Suprapubic skin (tissue), 4 donors: ENCODE measurements at places on chromosomes 1 and 21. TPM values are rescaled to one million over a fixed set of nuclear protein-coding genes. Genes with fewer than 3 reads are reported as not detected.
A peak's percentile ranks its signal among the peaks of the same experiment; 100 is the strongest.

The LRRC71 gene
- not detected for total RNA-seq

The ECM1 gene
- 60.7 TPM for total RNA-seq

The CTTNBP2NL gene
- 25.9 TPM for total RNA-seq

The F5 gene
- total RNA-seq = 5.8 TPM

The SLC1A7 gene
- not detected for total RNA-seq

The PIGR gene
- 0.49 TPM for total RNA-seq

- no peak for DNase-seq
These were observed 450.7 kb downstream of the PTPRC start for GRCh38 chr1:199089393-199090122.

GRCh38 chr1:58864654-58865053, 80.8 kb upstream of the JUN start:
- DNase-seq = no peak

DNA sequence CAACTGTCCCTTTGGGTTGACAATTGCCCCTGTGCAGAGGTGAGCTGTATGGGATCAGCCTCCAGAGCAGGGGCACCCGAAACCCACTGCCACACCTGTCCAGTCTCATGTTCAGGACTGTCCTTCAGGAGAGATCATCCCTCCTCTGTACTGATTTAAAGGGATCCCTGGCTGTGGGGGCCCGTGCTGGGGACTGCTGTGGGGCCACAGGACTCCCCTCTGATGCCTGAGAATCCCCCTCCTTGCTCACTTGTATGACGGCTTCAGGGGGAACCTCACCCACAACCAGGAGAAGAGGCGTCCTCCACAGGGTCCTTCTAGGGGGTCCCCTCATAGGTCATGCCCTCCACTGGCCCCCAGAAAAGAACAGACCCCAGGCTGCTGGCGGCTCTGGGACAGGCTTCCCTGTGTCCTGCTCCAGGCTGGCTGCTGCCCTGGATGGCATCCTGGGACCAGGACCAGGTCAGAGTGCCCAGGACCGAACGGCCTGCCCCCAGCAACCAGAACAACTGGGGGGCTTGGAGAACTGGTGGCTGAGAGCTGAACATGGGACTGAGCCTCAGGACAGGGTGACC, 77.5 kb upstream of the ACTRT2 start:
- no peak for DNase-seq

DNA sequence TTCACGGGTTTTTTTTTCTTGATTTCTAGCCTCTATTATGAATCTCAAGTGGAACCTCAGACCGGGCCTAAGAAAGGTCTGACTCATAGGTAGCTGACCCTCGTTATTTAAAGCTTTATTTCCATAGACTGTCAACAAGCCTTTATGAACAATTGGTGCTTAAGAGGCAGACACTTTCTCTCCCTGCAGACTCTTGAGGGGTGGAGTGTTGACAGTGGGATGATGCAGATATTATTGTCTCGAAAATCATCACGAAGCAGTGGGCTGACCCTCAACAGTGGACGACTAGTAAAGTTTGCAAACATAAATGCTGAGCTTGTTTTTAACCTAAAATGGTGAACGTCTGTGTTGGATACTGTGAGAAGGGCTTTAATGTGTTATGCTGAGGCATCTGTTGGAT, 1.8 kb downstream of the SFT2D2 start:
- DNase-seq = no peak

GRCh38 chr1:50270926-50271325, 152.3 kb downstream of the DMRTA2 start:
- no peak for DNase-seq

- no peak for DNase-seq
These were observed 107.7 kb downstream of the PTGS2 start for GRCh38 chr1:186572509-186572908.

GRCh38 chr21:33587792-33588484, 546 bp downstream of the DONSON start:
- peak; percentile 74 for DNase-seq

DNA sequence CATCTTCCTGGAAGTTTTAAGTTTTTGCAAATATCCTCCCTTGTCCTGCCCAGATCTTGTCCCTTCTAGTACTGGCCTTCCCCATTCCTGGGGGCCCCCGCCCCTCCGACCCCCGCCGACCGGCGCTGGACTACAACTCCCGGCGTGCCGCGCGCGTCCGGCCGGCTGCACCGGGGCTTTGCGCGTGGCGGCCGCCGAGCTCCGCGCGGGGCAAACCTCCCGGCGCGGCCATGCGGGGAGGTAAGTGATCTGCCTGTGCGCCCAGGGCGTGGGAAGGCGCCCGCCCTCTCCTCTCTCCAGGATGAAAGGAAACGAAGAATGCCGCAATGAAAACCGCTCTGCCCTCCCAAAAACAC, 3.2 kb upstream of the SAMD13 start:
- DNase-seq = peak; percentile 68

- DNase-seq = no peak
These were observed 7.9 kb upstream of the ERICH3 start for GRCh38 chr1:74681449-74681848.

- no peak for DNase-seq
These were observed 110.2 kb downstream of the IFI44 start for GRCh38 chr1:78759881-78760280.

DNA sequence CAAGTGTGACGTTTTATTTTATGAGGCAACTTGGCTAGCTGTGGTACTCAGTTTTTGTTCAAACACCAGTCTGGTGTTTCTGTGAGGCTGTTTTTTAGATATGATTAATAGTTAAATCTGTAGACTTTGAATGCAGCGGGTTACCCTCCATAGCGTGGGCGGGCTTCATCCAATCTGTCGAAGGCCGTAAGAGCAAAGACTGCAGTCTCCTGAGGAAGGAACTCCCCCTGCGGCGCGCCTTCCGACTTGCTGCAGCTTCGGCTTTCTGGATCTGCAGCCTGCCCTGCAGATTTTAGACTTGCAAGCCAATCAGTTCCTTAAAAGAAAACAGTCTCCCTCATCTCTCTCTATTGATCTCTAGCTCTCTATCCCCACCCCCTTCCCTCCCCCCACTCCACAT, 4.2 kb upstream of the ZNF496 start:
- DNase-seq = no peak

DNA sequence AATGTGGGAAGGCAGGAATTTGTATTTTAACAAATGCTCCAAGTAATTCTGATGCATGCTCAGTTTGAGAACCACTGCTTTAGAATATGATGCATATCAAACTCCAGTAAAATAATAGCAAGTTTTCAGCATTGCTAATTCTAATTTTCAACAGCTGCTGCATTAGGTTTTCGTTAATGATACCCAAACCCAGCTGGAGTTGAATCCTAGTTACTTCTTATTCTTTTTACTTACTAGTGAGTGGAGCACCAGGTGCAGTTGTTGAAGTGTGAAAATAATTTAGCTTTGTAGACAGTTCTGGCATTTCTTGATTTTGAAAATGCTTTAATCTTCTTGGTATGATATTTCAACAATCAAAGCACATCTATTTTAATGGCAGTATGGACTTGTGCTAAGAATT, 138.5 kb downstream of the HS2ST1 start:
- DNase-seq = no peak

DNA sequence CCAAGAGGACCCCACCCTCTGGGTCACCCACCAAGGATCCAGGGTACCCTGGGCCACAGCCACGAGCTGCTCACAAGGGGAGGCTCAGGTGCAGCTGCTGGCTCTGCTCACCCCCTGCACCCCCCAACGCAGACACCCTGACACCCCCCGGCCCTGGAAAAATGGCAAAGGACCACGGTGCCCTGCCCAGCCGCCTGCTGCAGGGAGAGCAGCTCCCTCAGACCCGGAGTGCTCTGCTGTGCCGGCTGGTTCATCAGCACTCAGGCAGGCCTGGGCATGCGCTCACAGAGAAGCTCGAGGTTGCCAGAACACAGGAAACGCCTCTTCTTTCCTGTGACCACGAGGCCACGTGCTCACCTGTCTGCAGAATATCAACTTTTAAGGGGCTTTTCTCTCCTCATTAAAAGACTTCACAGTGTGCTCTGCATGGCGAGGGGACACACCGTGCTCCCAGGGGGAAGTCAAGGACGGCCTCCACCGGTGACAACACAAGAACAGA, 4.3 kb upstream of the C1QTNF12 start:
- no peak for DNase-seq
